ENCODE measurements at places on chromosomes 7 and 10. TPM values are rescaled to one million over a fixed set of nuclear protein-coding genes. Genes with fewer than 3 reads are reported as not detected.
A peak's percentile ranks its signal among the peaks of the same experiment; 100 is the strongest.

DNA sequence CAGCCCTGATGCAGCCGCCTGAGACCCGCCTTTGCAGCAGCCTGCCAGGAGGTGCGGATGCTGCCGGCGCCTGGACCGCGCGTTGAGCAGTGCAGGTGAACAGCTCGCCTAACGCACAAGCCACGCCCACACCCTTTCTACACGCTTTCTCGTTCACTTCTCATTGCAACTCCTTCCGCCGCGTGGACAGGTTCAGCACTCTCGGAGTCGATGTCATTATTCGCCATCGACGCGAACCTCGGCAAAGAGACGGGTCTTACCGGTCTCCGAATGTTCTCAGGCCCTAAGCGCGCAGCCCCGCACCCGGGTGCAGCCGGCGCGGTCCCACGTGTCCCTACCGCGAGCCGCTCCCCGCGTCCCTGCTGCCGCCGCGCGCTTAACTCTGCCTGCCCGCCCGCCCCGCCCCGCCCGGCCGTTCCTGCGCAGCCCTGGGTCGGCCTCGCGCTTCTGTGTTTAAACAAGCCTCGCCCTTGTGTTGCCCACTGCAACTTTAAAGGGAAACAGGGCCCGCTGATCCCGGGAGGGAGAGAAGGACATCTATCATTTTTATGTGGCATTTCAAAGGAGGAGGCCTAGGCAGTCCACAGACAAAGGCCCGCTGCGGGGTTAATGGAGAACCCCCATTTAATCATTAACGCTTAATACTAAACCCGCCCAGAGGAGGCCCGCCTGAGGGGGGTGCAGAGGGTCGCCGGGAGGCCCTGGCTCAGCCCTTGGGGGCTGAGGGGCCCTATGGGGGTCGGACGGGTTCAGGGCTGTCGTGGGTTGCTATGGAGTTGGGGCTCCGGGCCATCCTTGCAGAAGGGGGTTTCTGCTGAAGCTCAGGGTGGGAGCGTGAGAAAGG lies 128.5 kb downstream of the WDR11 start:
- DNase-seq = no peak

Gene AQP1
- total RNA-seq = 0.62 TPM

DNA sequence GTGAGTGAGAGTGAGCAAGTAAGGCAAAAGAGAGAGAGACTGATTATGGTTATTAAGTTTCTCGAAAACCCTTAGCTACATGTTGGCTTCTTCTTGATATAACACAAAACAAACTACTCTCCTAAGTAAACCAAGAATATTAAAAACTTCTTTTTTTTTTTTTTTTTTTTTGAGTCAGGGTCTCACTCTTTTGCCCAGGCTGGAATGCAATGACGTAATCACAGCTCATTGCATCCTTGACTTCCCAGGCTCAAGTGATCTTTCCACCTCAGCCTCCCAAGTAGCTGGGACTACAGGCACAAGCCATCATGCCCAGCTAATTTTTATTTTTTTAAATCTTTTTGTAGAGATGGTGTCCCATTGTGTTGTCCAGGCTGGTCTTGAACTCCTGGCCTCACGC lies 102.2 kb upstream of the IL6 start:
- no peak for DNase-seq

GRCh38 chr10:70925377-70926225 lies 37.2 kb upstream of the PCBD1 start:
- peak; percentile 10 for DNase-seq

Gene PVRIG
- not detected for total RNA-seq

DNA sequence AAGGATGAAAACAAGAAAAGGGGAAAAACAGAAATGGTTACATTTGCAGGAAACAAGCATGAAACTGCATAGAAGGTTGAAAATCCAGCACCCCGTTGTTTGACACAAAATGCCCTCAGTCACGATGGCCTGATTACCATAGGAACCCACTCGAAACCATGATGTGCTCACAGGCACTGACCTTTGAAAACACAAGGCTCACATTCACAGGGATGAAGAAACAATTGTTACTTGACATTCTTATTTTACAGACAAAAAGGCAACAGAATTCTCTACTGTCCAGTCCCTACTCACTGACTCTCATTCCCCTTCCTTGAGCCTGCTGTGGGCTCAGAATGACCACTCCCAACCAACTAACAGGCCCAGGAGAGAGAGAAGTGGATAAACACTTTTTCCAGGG lies 131.4 kb upstream of the PDLIM1 start:
- DNase-seq = no peak

DNA sequence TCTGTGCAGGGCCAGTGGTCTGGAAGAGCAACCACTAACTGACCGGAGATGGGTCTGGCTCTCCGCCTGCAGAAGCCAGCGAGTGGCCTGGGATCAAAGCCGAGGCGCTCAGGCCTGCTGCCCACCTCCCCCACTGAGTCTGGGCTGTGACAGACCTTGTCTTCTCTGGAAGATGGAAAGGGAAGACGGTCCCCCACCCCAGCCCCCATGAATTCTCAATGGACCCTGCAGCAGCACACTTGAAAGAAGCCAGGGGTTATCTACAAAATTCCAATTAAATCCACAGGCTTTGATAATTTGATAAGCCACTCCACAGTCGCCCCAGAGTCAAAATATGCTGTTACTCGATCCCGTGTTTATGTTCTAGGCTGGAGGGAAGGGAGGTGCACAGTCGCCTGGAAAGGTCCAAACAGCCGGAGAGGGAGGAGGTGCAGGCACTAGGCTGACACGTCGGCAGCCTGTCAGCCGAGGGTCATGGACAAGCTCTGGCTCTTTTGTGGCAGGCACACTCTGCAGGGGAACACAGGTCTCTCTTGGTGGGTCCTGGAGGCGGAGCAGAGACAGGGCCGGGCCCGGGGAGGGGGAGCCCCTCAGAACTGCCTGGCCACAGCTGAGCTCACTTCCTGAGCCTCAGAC lies 134.9 kb downstream of the SH3PXD2A start:
- DNase-seq = no peak

DNA sequence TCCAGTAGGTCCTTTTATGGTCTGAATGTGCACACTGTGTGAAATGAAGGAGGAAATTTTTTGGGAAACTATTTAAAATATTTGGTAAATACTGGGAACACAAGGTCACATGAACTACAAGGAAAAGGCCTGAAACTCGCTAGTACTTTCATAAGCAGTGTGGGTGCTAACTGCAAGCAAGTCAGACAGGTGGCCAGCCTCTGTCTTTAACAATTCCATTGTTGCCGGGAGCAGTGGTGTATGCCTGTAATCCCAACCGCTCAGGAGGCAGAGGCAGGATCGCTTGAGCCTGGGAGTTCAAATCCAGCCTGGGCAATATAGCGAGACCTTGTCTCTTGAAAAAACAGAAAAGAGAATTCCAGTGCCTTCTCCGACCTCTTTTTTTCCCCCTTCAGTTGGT lies 37.5 kb downstream of the SMURF1 start:
- DNase-seq = no peak

- no peak for DNase-seq
Measured at GRCh38 chr10:70752571-70752970, 32.6 kb downstream of the TBATA start.

Gene CELF2
- 0.05 TPM for total RNA-seq

DNA sequence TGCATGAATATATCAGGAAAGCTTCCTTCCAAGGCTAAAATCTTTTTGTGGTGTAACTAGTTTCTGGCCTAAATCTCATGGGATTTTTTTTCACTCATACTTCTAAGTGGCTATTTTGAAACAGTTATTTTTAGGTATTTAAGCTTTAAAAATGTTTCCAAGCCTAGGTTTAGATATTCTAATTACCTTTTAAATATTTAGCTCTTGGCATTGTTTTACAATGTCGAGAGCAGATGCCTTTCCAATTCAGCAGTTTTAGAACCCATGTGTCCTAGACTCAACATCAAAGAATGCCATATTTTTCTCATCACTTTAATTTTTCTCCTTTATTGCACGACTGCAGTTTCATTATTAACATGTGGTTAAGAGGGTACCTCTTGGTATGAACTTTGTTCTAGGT lies 27.1 kb upstream of the STOX1 start:
- DNase-seq = no peak

Gene CRHR2
- not detected for total RNA-seq

- DNase-seq = peak; percentile 89
Measured at GRCh38 chr10:46033602-46034011, 3.2 kb upstream of the NCOA4 start.

- no peak for DNase-seq
Measured at GRCh38 chr7:116769546-116769945, 92.8 kb upstream of the CAPZA2 start.

GRCh38 chr7:158976468-158976848 lies 120.1 kb downstream of the DYNC2I1 start:
- no peak for DNase-seq

DNA sequence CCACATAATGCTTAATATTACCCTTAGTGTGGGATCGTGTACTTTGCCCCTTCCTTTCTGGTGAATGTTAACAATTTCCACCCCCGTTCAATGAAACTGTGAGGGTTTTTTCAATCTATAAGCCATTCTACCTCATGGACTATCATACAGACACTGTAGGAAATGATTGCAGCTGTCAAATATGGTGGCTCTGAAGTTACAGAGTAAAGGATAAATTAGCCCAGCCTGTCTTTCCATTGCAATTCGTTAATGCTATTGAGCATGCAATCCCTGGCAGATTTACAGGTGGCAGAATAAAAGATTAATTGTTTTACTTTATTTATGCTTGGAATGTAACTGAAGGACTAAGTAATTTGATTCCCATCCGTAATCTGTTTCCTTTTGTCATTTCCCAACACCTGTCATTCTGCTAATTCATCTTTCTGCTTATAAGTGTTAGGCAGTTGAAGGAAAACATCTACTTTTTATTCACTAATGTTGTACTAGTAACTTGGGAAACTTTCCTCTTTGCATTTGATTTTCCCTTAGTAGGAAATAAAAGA lies 1211.6 kb upstream of the LRRN3 start:
- no peak for DNase-seq

- DNase-seq = no peak
Measured at GRCh38 chr10:61448091-61448490, 5.1 kb downstream of the TMEM26 start.

Gene HELLS
- 52.8 TPM for total RNA-seq

DNA sequence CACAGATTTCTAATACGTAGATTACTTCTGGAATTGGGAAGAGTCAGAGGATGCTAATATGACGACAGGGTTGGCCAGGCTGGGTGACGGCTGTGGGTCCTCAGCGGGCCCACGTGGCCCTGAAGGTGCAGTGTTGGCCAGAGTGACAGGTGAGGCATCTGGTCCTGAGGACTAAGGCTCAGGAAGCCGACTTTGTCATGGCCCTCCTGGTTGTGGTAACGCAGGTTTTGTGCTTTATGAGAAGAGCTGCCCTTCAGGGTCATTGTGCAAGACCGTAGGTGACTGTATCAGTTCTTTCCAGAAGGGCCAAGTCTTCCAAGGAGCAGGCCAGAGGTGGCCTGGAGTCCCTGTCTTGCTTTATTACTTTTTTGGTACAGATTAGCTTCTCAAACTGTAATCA lies 2.5 kb downstream of the EIF3B start:
- DNase-seq = no peak

Gene SHH
- total RNA-seq = not detected

Gene MNX1
- total RNA-seq = not detected

DNA sequence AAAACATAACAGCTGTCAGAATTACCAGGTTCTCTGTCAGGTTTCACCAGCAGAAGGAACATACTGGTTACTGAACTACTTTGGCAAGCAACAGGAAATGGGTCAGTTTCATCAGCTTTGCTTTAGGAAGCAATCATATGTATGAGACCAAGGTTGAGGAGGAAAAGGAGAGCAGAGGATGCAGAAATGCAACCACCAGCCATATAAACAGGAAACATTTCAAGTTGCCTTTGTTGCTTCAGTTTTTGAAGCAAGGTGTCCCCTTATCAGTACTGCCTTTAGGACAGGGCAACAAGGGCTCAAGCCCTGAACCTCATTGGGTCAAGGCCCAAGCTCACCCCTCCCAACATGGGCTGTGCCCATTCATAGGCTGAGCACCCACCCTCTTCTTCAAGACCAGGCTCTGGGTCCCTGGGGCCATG lies 10.2 kb downstream of the HIPK2 start:
- DNase-seq = no peak

DNA sequence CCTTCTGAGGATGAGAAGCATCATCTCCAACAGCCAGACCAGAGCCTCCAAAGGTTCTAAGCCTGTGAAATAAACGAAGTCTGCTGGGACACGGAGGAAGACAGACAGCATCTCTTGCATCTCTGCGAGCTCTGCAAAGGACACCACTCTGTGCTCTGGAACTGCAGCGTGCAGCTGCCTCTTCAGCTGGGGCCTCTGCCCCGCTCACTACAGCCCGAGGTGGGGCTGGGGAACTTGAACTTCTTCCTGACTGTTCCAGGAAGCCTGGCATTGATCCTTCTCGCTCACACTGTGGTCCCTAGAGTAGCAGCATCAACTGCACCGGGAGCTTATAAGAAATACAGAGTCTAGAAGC lies 163.3 kb downstream of the USP6NL start:
- DNase-seq = no peak

- DNase-seq = peak; percentile 18
Measured at GRCh38 chr10:17209881-17210280, 8.4 kb upstream of the TRDMT1 start.

GRCh38 chr7:47714669-47715607 lies 133.0 kb upstream of the TNS3 start:
- DNase-seq = no peak

Gene RPEL1
- total RNA-seq = 0.12 TPM

- DNase-seq = peak; percentile 89
Measured at GRCh38 chr7:55552320-55553023, 19.8 kb downstream of the VOPP1 start.

- DNase-seq = no peak
Measured at GRCh38 chr10:113613977-113614690, 49.7 kb downstream of the NRAP start.

- no peak for DNase-seq
Measured at GRCh38 chr7:158549616-158550393, 37.8 kb downstream of the PTPRN2 start.

Gene GRID1
- not detected for total RNA-seq

GRCh38 chr10:78190051-78190825 lies 156.6 kb downstream of the RPS24 start:
- DNase-seq = no peak

Gene SPAM1
- total RNA-seq = not detected

Gene CLCN1
- total RNA-seq = not detected

GRCh38 chr10:66283064-66283463 lies 642.8 kb upstream of the LRRTM3 start:
- no peak for DNase-seq

GRCh38 chr10:26938578-26938977 lies 77.8 kb upstream of the ABI1 start:
- DNase-seq = peak; percentile 16

GRCh38 chr10:124646483-124647352 lies 97.5 kb downstream of the FAM53B start:
- peak; percentile 71 for DNase-seq

All from M059J (cell line).